Dermis microvascular lymphatic vessel endothelial cell (primary cell): ENCODE measurements at places on chromosomes 13 and 19. TPM values are rescaled to one million over a fixed set of nuclear protein-coding genes. Genes with fewer than 3 reads are reported as not detected.

The FFAR1 gene
- total RNA-seq = not detected in 2 replicates

The NLRP13 gene
- not detected in 2 replicates for total RNA-seq

GRCh38 chr13:113028336-113029060 lies 59.5 kb downstream of the MCF2L start:
- no peak for DNase-seq

DNA sequence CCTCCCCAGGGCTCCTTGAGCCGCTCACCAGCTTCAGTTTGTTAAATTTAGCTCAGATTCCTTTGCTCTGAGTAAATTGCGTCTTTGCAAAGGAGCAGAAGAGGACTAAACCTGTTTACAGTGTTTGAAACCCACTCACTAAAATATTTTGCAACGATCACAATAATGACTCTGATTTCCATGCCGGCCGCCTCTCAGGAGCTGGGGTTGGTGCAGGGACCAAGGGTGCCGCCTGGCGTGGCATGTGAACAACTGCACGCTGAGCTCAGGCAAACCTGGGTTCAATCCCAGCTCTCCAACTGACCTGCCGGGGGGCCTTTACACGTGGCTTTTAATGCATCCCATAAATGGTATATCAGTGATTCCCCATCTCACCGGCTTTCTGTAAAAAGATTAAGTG lies 68.7 kb upstream of the CACNA1A start:
- no peak for DNase-seq

The PRODH2 gene
- total RNA-seq = not detected in 2 replicates

- no peak for DNase-seq
Measured at GRCh38 chr19:46018729-46019251, 4.1 kb downstream of the PGLYRP1 start.

The ZNF835 gene
- 0.13 and 0.51 TPM in 2 replicates for total RNA-seq

The IL4I1 gene
- total RNA-seq = 1.6 and 1.9 TPM in 2 replicates

DNA sequence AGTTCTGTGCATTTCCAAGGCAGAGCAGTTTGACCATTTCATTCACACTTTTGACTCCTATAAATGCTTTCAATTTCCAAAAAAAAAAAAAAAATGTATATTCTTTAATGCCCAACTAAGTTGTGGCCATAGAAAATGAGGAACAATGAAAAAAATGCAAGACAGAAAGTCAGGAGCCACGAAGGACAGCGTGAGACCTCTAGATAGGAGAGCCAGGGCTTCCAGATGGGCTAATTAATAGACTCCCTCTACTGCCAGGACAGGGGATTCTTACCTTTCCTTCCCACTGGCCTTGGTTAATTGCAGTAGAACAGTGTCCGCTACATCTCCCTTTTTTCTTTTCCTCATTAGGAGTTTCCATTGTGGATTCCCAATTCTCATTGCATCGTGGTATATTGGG lies 8.6 kb downstream of the FPR3 start:
- DNase-seq = no peak

DNA sequence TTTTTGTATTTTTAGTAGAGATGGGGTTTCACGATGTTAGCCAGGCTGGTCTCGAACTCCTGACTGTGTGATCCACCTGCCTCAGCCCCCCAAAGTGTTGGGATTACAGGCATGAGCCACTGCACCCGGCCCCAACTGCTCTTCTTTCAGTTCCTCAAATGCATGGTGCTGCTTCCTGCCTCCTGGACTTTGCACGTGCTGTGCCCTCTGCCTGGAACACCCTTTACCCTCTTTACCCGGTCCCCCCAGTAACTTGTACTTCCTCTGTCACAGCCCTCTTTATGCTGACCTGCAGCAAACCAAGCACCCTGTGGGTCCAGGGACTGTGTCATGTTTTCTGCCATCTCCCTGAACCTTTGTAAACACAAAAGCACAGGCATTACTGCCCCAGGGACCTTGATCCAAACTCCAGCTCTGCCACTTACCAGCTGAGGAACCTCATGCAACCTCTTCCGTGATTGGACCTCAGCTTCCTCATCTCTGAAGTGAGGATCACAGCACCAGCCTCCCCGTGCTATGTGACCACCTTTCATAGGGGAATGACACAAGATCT lies 3.8 kb downstream of the BLVRB start:
- DNase-seq = no peak

- peak; percentile 98 for DNase-seq
Measured at GRCh38 chr19:44845612-44846454, at the start of gene NECTIN2. NECTIN2 (plus strand) TSS chr19:44846297; CDS start chr19:44846526, 229 bp downstream.

The MIA gene
- not detected in 2 replicates for total RNA-seq

DNA sequence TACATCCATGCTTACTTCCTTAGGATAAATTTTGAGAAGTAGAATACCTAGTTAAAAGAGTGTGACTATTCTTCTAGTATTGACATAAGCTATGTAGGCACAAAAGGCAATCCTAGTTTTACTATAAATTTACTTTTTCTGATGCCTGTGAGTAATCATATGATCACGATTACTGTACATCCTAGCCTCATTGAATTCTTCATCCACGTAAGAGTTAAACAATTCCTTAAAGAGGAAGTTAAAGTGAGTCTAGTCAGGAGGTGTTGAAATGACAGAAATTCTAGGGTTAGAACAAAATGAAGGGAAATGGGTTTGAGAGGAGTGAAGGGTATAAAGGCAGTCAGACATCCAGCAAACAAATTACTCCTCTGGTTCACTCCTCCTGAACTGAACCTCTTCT lies at the start of gene ACOD1:
ACOD1 (plus strand) TSS at position 363 of the 400 bp plus-strand sequence. CDS start 48 bp downstream, outside the sequence.
- DNase-seq = no peak

- DNase-seq = no peak
Measured at GRCh38 chr19:13077240-13077639, 25.4 kb downstream of the LYL1 start.

GRCh38 chr13:108056278-108056677 lies 159.1 kb downstream of the LIG4 start:
- DNase-seq = no peak

DNA sequence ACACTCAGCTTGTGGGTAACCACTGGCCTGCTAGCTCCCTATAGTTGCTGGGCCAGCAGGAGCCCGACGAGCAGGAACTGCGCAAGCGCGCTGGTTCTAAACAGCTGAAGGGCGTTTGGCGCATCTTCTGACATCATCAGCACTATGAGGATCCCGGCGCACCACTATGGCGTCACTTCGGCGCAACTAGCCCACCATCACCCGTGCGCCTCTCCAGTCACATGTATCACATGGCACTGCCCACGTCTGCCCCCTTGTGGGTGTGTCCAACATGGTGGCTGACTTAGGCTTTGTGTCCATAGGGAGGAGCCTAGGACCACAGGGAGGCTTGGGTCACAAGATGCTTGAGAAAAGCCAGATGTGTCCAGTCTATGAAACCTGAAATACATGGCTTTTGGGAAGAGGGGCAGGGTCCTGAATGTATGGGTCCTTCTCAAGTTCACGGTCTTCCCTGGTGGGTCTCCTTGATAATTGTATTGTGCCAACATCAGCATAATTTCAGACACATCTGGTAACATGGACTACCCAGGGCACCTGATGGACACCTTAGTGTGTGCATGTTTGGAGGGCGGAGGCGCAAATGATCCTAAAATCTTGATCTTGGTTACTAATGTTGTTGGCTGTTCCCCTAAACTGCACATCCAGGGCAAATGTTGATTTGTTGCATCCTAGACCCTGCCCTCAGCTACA lies 18.0 kb downstream of the KLK4 start:
- DNase-seq = no peak

The KLF1 gene
- total RNA-seq = 0.13 and 0.25 TPM in 2 replicates

The PRRG2 gene
- 2.4 and 7.1 TPM in 2 replicates for total RNA-seq

The N4BP2L2 gene
- 43.6 and 50.3 TPM in 2 replicates for total RNA-seq

GRCh38 chr13:42125046-42125445 lies 76.6 kb downstream of the DGKH start:
- DNase-seq = no peak

- DNase-seq = no peak
Measured at GRCh38 chr13:85313761-85314503, 485.3 kb downstream of the SLITRK6 start.

The PSG6 gene
- total RNA-seq = not detected in 2 replicates

GRCh38 chr13:21074546-21074945 lies 13.2 kb upstream of the LATS2 start:
- DNase-seq = peak; percentile 20

DNA sequence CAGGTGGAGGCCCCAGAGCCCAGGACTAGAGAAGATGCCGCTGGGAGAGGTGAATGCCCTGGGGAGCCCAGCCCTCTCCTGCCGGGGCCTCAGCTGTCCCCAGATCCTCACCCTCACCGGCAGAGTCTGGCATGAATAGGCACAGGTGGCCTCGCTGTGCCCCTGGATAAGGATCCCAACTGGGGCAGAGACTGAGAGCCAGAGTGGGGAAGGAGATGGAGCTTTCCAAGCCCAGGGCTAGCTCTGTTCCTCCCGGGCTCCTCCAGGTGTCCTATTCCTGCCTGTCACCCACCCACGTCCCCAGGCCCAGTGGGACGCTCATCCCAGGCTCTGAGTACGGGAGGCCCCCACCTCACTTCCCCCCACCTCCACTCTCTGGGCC lies 16.5 kb downstream of the PRR36 start:
- no peak for DNase-seq

The TMPRSS9 gene
- total RNA-seq = not detected in 2 replicates

- peak; percentile 63 for DNase-seq
Measured at GRCh38 chr19:45016388-45017314, 15.4 kb downstream of the RELB start.

The GPC6 gene
- total RNA-seq = under 0.01 TPM in 2 replicates

DNA sequence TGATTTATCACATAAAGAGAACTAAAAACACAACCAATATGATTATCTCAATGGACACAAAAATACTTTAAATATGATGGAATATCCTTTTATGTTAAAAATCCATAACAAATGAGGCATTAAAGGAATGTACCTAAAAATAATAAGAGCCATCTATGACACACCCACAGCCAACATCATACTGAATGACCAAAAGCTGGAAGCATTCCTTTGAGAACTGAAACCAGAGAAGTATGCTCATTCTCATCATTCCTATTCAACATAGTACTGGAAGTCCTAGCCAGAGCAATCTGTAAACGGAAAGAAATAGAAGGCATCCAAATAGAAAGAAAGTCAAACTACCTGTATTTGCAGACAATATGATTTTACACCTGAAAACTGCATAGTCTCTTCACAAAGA lies 671.0 kb downstream of the SLITRK1 start:
- no peak for DNase-seq

DNA sequence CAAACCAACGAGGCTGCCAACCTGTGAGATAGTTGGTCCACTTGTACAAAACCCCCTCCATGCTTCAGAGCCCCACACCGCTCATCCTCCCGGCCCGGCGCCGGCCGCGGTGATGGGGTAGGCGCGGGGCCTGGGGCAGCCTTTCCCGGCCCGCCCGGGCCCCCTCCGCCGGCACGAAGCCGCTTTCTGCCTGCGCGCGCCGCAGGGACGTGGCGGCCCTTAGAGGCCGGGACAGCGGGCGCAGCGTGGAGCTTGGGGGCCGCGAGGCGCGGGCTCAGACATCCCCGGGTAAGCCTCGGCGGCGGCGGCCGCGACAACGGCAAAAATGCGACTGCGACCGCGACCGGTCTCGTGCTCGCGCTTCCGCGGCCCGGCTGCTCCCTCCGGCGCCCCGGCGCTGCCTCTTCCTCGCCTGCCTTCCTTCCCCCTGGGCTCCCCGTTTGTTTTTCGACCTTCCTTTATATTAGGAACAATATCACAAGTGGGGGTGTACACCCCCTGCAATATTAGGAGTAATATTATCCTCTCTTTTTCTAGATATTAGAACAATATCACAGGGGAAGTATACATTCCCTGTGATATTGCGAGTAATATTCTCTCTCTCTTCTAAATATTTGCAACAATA lies 53.9 kb upstream of the CEACAM21 start:
- DNase-seq = peak; percentile 24

DNA sequence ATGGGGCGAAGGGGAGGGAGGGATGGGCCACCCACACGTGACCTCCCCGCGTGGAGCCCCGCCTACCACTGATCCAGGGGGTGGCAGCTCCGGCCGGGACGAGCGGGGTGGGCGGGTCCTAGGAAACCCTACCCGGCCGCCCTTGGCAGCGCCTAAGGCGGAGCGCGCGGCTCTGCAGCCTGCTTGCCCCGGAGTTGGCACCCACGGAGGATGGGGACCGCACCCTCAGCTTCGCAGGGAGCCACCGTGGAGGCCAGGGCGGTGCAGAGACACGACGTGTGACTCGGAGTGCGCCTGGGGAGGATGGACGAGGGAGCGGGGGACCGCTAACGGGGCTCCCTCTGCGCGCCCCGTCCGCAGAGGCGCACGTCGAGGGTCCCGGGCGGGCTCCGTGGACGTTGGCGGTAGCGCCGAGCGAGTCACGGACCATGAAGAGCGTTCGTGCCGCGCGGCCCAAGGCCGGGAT lies at the start of gene RGS9BP:
RGS9BP (plus strand) TSS at position 129 of the 466 bp plus-strand sequence. CDS start 416 bp downstream, outside the sequence.
- peak; percentile 48 for DNase-seq

The NLRP11 gene
- total RNA-seq = under 0.01 TPM in 2 replicates
